ENCODE measurements at places on chromosomes 11 and 22. TPM values are rescaled to one million over a fixed set of nuclear protein-coding genes. Genes with fewer than 3 reads are reported as not detected.

- DNase-seq: no peak
These were observed 39.4 kb downstream of the OPCML start for GRCh38 chr11:133492895-133493294.

DNA sequence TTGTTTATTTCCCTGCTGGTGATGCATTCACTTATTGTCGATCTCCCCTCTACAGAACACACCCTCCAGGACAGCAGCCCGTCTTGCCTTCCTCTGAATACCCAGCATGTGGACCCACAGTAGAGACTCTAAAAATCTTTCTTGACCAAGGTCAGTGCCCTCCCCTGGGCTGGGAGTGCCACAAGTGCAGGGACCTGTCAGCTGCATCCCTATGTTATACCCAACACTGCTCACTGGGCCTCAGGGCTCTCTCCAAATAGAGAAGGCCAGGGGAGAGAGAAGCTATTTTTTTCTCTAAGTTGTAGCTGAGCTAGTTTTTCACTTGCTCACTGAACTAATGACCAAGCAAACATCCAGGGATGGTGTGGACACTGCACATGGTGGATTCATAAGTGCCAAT lies 9.8 kb downstream of the KCNJ1 start:
- no peak for DNase-seq

DNA sequence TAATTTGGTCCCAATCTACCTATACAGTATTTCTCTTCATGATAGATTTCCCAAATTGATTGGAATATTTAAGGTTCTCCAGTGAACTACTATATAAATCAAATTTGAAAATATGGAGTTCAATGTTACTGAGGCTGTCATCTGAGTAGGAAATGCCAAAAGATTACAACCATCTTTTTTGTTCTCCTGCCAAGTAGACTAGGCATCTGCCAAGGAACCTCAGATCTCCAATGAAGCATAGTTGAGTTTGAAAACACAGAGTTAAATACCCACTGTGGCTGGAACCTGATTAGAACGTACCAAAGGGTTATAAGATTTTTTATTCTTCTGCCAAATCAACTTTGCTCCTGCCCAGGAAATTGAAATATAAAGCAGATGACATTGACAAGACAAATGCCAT lies 330.9 kb downstream of the CNTN5 start:
- no peak for DNase-seq

DNA sequence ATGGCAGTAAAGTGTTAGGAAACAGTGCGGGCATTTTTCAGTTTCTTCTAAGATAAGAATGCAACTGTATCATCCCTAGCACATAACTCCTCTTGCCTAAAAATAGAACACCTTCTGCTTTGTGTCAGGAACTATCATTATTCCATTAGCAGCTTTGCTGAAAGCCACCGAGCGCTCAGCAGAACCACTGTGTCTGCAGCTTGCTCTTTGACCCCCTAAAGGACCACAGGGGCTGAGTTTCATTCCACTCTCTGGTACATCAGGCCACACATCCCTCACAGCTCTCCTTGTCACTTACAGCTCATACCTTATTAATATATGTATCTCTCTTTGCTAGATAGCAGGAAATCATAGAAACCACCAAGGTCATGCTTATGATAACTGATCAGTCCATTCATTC lies 360.2 kb downstream of the KCNA4 start:
- DNase-seq: no peak

GRCh38 chr22:30444632-30445437 lies 19.3 kb downstream of the MTFP1 start:
- no peak for DNase-seq

- DNase-seq: no peak
These were observed 83.2 kb upstream of the POU2AF2 start for GRCh38 chr11:111162305-111162704.

DNA sequence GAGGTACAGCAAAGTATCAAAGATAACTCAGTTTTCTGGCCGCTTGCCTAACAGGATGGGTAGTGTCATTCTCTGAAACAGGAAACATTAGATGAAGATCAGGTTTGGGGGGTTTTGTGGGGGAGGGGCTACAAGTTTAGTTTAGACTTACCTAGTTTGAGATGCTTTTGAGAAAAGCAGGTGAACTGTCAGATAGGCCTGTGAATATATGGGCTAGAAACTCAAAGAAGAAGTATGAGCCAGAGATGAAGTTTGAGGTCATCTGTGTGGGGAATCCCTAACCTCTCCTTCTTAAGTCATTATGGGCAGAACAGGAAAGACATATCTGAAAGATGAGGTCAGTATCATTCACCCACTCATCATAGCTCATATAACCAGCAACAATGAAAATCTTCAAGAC lies 11.9 kb downstream of the HOATZ start:
- DNase-seq: no peak

DNA sequence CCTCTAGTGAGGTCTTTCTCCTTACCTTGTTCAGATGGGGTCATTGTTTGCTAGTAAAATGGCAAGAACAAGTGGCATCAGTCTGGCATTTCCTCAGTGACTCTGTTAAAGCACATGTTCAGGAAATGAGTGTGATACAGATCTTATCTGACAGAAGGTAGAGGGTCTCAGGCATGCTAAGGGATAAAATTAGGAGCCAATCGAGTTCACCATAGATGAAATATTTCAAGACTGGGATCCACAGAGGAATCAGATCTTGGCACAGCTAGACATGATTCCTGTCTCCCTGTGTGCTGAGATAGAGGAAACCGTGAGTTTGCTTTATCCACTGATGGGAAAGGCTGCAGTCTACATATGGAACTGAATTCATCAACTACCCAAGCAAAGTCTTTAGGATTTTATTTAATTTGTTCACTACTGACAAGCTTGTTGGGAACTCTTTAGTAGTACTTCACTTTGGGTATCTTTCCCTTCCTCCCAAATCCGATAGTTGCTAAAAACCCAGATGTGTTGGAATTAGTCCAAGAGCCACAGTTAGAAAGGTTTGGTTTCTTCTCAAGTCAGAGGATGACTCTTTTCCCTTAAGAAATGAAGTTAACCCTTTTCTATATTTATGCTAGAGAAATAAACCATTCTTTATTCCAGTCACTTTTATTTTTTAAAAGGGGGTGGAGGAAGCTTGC lies 18.4 kb downstream of the FAM118B start:
- no peak for DNase-seq

GRCh38 chr11:79520086-79520485 lies 79.3 kb upstream of the TENM4 start:
- DNase-seq: no peak

GRCh38 chr22:39117585-39118191 lies 20.6 kb downstream of the APOBEC3H start:
- DNase-seq: no peak

DNA sequence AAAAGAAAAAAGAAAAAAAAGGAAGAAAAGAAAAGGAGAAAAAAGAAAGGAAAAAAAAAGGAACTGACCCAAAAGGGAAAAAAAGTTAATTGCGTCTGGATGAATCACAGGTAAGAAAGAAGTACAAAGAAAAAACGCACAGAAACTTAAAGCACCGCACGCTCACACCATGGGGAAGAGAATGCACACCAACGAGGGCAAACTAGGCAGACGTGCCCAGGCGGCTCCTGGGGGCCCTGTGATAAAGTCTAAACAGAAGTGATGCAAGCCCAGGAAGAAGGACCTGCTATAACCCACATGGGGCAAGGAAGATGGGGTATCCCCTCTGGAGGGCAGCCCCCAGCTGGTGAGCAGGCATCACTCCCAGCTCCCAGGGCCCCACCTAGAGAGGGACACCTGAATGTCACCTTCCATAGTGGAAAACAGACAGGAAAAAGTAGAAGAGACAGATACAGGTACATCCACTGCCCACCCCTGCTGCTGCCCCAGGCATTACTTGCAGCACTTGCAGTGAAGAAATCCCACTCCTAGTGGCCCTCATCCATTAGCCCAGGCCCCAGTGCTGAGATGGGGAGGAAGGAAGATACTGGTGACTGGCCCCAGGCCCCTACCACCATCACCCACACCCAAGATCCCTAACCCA lies 28.9 kb downstream of the NAP1L4 start:
- no peak for DNase-seq

GRCh38 chr11:125315079-125315740 lies 150.7 kb downstream of the PKNOX2 start:
- DNase-seq: peak; percentile 76

GRCh38 chr22:24290459-24290858 lies 19.8 kb downstream of the SPECC1L start:
- DNase-seq: no peak

TBX1 gene
- total RNA-seq: 1.1 TPM

OR8G1 gene
- not detected for total RNA-seq

GTF2H1 gene
- total RNA-seq: 27.9 TPM

CARD10 gene
- total RNA-seq: 7.4 TPM

TAF6L gene
- 8.6 TPM for total RNA-seq

SYT7 gene
- total RNA-seq: 26.1 TPM

VPREB1 gene
- not detected for total RNA-seq

Data from heart right ventricle (tissue), 16 donors.